ENCODE measurements at places on chromosomes 7 and 10.
A peak's percentile ranks its signal among the peaks of the same experiment; 100 is the strongest.

- DNase-seq: no peak
These were observed 201.9 kb downstream of the MALRD1 start for GRCh38 chr10:19250546-19250945.

- no peak for DNase-seq
These were observed 303.5 kb downstream of the PTPRN2 start for GRCh38 chr7:158284121-158284520.

GRCh38 chr7:54187886-54188685 lies 354.1 kb upstream of the VSTM2A start:
- no peak for DNase-seq

DNA sequence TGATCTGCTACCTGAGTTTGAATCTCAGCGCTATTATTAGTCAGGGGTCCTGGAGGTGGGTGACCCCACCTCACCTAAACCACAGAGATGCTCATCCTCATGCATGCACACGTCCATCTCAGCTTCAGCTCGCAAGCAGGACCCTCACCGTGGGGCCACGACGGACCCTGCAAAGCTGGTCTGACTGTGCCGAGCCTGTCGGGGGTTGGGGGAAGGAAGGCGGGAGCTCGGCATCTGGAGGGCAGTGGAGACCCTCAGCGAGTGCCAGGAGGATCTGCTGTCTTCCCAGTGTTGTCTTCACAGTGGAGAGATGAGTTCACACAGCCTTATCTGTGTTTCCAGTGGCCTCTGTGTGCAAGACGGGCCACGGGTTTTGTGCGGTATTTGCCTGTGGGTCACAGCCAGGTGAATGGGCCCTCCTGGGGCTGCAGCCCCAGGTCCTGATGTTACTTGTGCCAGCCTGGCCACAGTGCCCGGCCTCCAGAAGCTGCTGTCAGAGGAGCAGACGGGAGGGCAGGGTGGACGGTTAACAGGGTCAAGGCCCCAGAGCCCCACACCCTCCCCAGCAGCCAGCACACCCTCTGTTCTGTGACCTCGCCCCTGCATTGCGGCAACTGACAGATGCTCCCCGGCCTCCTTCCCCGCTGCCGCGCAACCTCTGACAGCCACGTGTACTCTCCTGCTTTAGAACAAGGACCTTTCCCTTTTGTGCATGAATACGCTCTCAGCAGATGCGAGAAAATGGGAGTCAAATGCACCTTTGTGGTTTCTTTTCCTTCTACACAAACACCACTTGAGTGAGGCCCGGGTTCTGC lies 528.8 kb downstream of the DNAJB6 start:
- no peak for DNase-seq

DNA sequence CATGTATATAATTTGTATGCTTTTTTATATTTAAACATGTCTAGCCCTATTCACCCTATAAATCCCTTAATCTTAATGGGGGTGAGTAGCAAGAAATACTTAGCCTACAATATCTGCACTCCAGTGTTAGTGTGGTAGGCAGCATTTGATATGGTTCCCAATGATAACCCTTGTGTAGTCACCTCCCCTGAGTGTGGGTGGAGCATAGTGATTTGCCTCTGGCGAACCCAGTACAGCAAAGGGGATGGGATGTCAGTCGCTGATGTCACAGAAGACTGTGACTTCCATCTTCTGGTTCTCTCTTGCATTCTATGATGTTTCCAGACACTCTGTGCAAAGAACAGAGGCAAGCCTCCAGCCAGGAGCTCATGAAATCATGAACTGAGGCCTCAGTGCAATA lies 211.2 kb downstream of the CRPPA start:
- DNase-seq: no peak

DNA sequence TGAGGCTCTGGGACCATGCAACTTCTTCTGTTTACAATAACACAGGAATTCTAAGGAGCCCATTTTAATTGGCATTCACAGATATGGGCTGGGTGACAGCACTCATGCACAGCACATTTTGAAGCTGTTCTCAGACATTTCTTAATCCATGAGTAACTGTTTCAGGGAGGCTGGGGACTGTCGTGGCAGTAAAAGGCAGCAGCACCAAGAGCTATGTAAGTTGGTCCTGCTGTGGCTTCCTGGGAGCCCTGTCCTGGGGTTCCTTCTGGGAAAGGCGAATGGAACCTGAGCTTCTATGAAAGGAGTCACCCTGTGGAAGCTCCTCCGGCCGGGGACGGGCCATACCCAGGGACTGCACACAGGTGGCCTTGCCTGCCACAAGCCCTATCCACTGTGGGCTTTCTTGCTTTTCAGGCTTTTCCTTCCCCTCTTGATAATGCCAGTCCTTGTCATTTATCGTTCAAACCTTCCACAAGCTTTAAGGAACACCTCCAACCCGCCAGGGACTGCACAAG lies 40.5 kb downstream of the COBL start:
- DNase-seq: no peak

DNA sequence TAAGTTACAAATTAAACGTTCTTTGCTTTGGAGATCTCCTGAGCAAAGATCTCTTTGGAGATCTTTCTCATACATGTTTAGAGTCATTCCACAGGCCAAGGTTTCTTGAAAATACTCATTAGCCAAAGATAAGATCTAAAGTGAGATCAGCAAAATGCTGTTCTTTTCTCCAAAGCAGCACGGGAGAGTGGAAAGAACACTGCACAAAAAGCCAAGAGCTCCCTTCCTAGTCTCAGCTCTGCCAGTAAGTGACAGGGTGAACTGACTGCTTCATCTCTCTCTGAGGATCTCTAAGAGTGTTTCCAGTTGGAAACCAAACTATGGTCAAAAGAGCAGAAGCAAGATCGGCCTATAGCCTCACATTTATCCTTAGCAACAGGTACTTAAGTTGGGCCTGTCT lies 168.4 kb upstream of the ASAH2 start:
- DNase-seq: no peak

DNA sequence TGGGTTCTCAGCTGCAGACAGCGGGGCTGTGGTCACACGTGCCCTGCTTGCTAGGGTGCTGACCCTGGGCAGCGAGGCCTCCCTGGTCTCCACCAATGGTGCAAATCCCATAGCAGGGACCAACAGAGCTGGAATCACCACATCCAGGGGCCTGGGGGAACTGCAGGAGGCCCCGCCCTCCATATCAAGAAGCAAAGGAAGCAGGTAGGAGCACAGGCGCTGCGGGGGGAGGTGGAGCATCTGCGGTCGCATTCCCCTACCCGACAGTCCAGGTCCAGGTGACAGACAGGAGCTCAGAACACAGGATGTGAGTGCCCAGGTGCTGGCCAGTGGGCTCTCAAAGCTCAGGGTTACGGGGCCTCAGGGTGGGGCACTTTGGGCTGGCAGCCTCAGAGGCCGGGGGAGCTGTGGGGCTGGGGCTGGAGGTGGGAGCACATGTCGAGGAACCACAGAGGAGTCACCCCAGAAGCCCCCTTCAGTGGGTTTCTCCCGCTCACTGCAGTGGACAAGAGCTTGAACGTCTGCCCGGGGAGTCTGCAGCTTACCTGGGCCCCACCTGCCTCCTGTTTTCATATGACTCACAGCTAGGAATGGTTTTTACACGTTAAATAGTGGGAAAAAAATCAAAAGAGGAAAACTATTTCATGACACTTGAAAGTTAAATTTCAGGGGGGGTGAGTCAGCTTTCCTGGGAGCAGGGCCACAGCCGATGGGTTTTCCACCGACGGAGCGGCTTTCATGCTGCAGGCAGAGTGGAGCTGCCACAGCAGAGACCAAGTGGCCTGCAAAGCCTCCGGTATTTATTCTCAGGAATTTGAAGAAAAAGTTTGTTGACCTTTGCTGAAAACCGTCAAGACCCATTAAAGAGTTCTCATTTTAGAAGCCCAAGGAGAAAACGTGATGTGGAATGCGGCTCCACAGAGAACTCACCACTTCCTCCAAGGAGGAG lies 148.7 kb upstream of the PPP2R2D start:
- no peak for DNase-seq

- DNase-seq: no peak
These were observed 97.8 kb downstream of the AGMO start for GRCh38 chr7:15463801-15464666.

DNA sequence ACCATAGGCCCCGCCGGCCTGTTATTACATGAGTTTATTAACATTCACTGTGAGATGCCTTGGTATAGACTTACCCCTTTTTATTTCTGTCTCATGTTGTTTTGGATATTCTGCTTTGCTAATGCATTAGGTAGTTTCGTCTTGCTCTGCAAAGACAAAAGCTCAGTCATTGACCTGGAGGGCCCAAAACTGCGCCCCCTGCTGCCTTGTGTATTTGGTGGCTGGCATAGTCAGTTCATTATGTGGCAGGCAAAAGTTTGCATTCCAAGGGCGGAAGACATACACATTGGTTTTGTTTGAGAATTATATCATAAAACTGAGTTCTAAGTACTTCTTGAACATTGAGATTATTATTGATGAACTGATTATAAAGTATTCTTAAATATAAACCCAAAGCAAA lies 372.5 kb downstream of the SDK1 start:
- peak; percentile 48 for DNase-seq

DNA sequence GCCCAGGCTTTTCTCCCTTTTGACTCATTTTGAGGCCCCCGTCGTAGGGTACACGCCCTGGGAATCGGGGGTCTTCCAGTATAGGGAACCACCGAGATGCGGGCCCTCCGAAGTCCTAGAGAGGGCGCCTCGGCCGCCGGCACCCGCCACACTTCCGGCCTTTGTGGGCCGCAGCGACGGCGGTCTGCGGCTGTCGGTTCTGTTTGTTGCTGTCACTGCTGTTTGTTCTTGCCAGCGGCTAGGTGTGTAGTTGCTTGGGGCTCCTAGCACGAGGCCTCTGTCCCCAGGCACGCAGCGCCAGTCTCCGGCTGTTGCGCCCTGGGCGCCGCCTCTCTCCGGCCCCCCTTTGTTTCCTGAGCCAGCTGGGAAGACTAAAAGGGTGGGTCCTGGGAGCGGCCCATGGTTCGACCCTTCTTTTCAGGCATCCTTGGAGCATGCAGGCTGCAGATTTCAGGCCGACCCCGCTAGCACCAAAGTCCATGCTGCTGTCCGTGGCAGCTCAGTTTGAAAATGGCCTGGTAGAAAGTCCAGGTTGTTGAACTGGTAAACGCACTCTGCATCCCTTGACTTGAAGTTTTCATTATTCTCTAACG lies 17.8 kb upstream of the ZKSCAN1 start:
- DNase-seq: peak; percentile 42

- no peak for DNase-seq
These were observed 36.3 kb downstream of the ARHGAP22 start for GRCh38 chr10:48568546-48568945.
